Right lobe of liver (tissue), 6 donors: ENCODE measurements at places on chromosomes 5 and 9. TPM values are rescaled to one million over a fixed set of nuclear protein-coding genes. Genes with fewer than 3 reads are reported as not detected.

DNA sequence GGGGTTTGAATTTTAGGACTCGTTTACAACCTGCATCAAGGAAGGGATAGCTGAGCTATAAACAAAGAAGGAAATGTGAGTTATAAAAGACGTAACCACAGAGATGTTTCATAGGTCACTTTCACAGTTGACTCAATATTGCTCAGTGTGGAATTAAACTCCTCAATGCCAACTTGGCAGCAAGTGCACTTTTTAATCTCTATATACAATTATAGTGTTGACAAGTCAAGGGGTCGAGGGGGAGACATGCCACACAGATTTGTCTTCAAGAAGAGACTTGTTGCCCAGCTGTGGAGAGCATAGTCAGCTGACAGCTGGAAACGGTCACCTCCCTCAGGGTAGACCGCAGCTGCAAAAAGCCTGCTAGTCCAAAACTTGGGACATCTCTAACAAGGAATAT, 163.4 kb upstream of the DMAC1 start:
- H3K4me3 ChIP-seq, result no peak overlapping the region
- DNase-seq, result no peak

GRCh38 chr9:130288926-130289690, 23.5 kb downstream of the HMCN2 start:
- no peak overlapping the region for H3K4me3 ChIP-seq
- no peaks in the 10 kb centered on the region for H3K27me3 ChIP-seq
- no peaks in the 10 kb centered on the region for H3K4me1 ChIP-seq
- no peak for DNase-seq

- no peaks in the 10 kb centered on the region for H3K27me3 ChIP-seq
- H3K4me1 ChIP-seq, result no peaks in the 10 kb centered on the region
- no peak overlapping the region for H3K4me3 ChIP-seq
- no peaks in the 10 kb centered on the region for H3K36me3 ChIP-seq
- no peak overlapping the region for H3K27ac ChIP-seq
- DNase-seq, result no peak
Observed at GRCh38 chr5:147063943-147064342, 170.9 kb upstream of the STK32A start.

- no peak for DNase-seq
- no peaks in the 10 kb centered on the region for H3K4me1 ChIP-seq
Observed at GRCh38 chr5:121988488-121988887, 26.7 kb downstream of the SRFBP1 start.

DNA sequence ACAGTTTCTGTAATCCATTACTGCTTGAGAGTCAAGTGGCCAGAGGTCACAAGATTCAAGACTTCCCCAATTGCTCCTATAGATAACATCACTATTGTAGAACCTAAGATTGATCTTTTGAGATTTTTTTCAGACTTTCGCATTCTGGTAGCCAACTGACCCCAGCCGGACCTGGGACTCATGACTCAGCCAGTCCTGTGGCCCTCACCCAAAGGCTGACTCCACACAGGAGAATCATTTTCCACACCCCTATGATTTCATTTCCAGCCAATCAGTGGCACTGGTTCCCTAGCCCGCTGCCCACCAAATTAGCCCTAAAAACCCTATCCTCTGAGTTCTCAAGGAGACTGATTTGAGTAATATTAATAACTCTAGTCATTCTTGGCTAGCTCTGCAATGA, 36.2 kb downstream of the TARS1 start:
- H3K27ac ChIP-seq, result no peak overlapping the region
- H3K4me3 ChIP-seq, result no peak overlapping the region
- no peaks in the 10 kb centered on the region for H3K27me3 ChIP-seq
- H3K4me1 ChIP-seq, result no peaks in the 10 kb centered on the region
- DNase-seq, result no peak
- H3K36me3 ChIP-seq, result peaks cover 4% of the 10 kb centered on the region

Gene OLFML2A
- 0.37 TPM for total RNA-seq

Gene HNRNPAB
- 77.7 TPM for total RNA-seq

Gene EPB41L4A
- total RNA-seq, result 4.4 TPM

Gene FGF10
- total RNA-seq, result not detected
